NCI-H748 treated with DMSO at 0.1 percent for 48 hours (cell line): ENCODE measurements at places on chromosomes 1 and 21.
A peak's percentile ranks its signal among the peaks of the same experiment; 100 is the strongest.

DNA sequence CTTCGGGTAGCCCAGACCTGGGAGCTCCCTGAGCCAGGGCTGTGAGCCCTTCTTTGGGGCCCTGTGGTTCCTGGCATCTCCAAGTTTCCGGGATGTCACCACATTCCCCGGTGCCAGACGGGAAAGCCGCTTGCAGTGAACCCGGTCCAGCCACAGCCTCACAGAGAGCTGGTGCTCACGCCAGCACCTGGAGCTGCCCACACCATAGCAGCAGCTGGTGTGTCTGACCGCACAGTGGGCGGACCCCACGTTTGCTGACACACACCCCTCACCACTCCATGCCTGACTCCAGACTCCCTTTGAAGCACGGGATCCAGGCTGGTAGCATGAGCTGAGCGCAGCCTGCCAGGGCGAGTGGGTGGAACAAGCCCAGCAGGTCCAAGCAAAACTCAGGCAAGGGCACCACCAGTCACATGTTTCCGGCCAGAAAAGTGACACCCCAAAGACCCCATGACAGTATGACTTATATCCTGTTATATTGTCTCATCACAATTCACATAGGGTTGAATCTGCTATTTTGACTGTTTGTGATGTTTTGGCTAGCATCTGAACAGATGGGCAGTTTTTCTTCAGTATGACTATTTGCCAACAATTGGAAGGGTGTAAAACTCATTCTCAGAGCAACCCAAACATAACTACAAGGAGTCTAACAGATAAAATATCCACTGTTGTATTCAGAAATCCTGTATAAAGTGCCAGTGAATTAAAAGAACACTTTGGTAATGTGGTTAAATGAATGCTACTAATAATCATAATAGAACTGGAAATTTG lies 285.4 kb downstream of the SMYD3 start:
- no peak for DNase-seq

- DNase-seq, result no peak
Observed at GRCh38 chr1:94951046-94951445, 24.1 kb upstream of the CNN3 start.

- DNase-seq, result no peak
Observed at GRCh38 chr21:41506611-41507520, 1.1 kb downstream of the TMPRSS2 start.

DNA sequence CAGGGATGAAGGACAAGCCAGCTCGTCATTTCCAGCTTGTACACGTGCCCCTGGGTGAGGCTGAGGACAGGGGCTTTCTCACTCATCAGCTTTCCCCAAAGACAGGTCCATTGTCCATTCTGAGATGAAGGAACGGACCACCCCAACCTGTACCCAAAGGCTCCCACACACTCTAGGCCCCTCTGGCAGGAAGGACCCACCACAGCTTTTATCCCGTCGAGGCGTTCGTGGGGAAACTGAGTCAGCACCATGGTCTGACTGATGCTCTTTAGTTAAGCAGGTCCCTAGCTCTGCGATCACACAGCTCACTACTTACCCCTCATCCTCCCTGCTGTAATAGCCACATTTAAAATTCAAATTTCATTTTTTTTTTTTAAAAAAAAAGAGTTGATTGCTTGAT lies 117.3 kb downstream of the AJAP1 start:
- DNase-seq, result no peak

DNA sequence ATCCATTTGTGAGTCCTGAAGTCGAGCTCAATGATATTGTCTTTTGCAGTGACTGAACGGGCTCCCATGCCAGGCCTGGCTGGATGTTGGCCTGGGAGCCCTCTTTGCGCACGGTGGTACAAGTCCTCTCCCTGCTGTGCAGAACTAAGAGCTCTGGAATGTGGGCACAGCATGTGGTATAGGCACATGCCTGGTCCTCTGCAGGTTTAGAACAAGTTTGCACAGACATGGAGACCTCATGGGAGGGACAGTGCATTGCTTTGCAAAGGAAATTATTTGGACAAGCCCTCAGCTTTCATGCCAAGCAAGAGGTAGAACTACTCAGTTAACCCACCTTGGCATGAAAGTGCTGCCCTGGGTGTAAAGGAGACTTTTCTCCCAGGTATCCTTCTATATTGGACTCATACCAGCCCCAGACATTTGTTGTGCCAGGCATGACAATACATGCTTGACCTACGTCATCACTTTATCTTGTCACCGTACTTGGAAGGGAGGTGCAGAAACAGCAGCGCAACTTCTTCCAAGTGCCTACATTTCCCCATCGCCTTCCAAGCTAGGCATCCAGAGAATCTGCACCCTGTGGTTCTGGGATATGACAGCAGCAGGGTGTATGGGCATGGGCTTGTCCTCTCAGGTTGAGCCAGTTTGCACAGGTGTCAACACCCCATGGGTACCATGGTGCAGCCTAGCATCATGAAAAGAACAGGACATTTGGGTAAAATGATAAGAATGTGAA lies 37.6 kb upstream of the MRPS6 start:
- DNase-seq, result no peak

DNA sequence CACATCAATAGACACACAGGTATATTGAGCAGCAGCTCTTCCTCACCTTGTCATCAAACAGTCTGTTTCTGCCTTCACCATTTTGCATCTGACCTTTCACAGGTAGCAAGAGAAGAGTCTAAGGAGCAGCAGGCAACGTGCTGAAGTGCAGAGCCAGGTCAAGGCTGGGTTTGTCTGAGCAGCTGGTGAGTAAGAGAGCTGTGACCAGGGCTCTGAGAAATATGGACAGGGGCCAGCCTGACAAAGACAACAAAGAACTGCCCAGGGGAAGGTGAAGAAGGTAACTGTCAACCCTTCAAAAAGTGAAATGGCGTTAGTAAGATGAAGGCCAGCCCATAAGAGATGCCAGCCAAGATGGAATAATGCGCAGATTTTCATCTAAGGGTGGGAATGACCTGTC lies 58.9 kb upstream of the LRRC8D start:
- DNase-seq, result no peak

DNA sequence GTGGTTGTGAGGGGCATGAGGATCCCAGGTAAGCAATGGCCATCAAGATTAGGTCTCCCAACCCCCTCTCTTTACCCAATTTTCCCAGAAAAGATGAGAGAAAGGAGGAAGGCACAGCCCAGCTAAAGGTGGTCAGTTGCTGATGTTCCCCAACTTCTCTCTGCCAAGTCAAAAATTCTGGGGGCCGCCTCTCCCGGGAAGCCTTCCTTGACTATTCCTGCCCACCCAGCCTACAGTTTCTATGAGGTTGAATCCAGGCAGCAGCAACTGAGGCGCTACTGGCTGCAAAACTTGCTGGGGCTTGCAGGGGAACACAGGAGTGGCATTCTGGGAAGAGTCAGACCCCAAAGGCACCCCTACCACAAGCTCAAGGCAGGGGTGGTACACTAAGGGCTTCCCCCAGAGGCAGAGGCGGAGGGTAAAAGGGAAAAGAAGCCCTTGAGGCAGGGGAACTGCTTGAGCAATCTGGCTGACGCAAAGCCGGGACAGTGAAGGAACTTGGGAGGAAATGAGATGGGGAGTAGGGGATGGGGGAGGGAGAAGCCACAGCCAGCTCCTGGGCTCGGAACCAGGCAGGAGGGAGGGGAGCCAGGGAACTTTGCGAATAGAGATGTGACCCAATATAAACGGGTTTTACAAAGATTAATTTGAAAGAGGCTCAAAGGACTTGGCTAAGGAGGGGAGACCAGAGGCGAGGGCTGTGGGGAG lies 31.2 kb downstream of the SDC3 start:
- DNase-seq, result no peak

GRCh38 chr1:172760121-172760520 lies 101.2 kb downstream of the FASLG start:
- no peak for DNase-seq

DNA sequence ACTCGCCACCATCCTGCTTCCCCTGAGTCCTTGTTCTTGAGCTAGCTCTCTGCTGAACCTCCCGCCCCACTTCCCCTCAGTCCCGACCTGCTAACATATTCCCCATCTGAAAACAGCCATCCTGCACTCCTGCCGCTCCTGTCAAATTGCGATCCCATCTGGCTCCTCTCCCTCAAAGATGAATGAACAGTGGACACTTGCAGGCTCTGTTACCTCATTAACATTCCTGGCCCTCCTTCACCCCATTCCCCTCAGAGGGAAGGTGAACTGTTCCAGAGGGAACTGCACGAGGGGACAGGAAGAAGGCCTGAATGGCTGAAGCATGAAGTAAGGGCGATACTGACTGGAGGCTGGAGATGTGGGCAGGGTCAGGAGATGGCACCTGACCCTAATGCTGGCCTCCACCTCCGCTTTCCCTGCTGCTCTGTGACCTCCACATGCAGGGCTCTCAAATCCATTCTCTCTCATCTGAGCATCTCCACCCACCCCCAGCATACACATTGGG lies 7.4 kb upstream of the CELSR2 start:
- DNase-seq, result no peak

- no peak for DNase-seq
Observed at GRCh38 chr1:110897681-110898080, 24.7 kb downstream of the CD53 start.

DNA sequence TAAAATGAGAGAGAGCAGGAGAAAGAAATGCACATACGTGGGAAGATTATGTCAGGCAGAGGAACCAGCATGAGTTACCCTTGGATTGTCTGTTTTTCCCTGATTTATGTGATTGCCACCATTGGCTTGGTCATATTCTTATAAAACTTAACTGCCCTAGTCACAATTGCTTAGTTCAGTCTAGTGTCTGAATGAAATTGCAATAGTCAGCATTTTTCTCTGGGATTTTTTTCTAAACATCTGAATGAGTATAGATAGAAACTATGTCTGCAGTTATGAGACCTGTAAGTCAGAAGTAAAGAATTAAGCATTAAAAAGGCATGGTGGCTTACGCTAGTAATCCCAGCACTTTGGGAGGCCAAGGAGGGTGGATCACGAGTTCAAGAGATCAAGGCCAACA lies 889.8 kb downstream of the PLA2G4A start:
- DNase-seq, result no peak

DNA sequence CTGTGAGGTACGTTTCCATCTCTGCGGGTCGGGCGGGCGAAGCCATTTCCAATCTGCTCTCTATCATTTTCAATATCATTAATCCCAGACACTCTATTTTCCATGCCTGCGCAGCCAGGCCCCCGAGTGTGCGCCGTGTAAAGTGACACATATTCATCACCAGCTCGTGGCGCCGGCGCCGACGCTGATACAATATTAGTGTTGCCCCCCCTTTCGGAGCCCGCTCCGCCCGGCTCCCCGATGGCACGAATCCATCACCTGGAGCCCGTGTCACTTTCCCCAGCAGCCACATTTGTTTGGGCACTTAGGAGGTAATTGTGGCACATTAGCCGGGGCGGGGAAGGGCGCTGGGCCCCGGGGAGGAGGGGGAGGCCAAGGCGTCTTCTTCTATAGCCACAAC lies 33.7 kb upstream of the DMBX1 start:
- peak; percentile 5 for DNase-seq

DNA sequence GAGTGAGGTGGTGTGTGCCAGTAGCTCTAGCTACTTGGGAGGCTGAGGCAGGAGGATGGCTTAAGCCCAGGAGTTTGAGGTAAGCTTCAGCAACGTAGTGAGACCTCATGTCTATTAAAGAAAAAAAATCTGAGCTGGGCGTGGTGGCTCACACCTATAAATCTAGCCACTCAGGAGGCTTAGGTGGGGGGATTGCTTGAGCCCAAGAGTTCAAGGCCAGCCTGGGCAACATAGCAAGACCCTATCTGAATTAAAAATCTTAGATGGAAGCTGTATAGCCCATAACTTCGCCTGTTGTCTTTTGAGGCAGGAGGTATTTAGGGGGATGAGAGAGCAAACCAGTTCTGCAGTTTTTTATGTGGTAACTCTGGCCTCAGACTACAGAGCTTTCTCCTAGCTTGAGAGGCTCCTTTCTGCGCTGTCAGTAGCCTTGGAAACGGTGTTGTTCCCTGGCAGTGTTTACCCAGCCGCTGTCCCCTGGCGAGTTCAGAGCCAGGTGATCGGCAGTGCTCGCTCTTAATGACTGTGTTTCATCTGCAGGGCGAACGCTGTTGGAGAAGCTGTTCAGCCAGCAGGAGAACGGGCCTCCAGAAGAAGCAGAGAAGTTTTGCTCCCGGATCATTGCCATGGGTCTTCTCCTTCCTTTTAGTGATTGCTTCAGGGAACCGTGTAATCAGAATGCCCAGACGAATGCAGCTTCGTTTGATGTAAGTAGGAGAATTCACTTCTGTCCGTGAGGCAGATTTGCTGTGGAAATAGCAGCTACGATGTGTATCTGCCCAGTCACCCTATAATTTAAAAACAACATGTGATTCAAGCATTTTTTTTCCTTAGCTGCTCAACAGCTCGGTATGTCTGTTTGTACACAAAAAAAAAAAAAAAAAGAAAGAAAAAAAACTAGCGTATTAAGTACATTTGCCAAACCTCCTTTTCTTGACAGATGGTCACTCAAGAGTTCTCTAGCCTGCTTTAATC lies 31.2 kb downstream of the FMN2 start:
- peak; percentile 87 for DNase-seq

DNA sequence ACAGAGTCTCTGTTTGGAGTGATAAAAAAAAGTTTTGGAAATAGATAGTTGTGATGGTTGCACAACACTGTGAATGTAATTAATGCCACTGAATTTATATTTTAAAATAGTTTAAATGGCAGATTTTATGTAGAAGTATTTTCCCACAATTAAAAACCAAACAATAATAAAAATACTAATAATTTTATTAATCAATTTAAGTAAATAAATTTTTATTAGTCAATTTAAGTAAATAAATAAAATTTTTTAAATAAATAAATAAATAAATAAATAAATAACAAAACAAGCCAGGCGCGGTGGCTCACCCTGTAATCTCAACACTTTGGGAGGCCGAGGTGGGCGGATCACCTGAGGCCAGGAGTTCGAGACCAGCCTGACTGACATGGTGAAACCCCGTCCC lies 4.9 kb upstream of the KDF1 start:
- no peak for DNase-seq

GRCh38 chr1:60402816-60403215 lies 329.2 kb upstream of the C1orf87 start:
- DNase-seq, result no peak

- no peak for DNase-seq
Observed at GRCh38 chr1:3312898-3313575, 141.4 kb upstream of the ARHGEF16 start.

DNA sequence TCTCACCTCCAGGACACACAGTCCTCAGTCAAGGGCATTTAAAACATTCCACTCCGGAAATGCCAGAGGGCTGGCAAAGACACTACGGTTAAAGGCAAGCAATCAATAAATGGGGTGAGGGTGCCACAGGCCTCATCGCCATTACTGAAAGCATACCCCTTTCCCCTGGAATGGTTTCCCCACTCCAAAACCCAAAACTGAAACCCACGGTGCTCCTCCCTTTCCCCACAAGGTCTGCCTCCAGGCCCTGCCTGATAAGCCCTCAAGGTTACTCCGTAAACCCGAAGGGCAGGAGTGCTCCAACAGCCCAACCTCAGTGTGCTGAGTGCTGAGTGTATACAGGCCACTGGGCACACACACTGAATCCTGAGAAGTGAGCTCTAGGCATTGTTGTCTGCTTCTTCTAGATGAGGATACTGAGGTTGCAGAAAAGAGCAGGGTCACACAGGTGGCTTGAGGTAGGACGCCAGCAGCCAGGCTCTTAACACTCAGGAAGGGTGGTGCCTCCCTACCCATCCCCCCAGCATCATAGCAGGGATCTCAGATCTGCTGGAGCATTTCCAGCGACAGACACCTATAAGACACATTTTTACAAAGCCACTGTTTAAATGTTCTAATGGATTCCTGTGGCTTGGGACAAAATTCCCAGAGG lies 29.0 kb downstream of the SSBP3 start:
- no peak for DNase-seq

- DNase-seq, result no peak
Observed at GRCh38 chr1:237760951-237761350, 129.8 kb downstream of the ZP4 start.
